ENCODE measurements at places on chromosomes 5 and 9.

GRCh38 chr9:79662537-79662956 is 90.8 kb downstream of the TLE4 start:
- DNase-seq: no peak

DNA sequence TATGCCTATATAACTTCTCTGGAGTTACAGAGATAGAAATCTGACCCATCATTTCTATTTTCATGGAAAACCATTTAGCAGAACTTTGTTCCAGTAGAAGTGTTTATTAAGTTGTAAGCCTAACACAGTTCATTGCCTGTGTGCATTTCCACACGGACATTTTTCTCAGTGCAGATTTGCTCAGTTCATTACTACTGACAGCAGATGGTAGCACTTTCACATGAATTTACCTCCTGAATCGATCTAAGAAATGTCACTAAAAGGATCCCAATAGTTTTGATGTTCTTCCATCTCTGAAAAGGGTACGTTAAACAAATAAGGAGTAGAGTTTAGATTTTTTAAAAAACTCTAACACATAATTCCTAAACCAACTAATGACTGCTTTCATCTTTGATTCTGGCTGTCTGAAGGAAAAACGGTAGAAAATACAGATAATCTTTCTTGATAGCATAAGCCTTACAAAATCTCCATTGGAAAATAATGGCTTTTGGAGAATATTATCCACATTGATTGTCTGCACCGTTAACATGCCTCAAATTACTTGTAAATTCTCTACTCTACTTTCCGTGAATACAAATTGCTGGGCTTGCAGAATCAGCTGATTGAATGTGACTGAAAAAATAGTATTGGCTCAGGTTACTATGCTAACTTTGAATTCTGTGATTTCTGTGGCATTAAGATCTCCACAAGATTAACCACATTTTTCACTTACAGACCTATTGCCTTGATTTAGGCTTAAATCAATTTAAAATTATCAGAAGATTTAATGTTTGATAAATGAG is 33.1 kb downstream of the RPS23 start:
- DNase-seq: no peak

DNA sequence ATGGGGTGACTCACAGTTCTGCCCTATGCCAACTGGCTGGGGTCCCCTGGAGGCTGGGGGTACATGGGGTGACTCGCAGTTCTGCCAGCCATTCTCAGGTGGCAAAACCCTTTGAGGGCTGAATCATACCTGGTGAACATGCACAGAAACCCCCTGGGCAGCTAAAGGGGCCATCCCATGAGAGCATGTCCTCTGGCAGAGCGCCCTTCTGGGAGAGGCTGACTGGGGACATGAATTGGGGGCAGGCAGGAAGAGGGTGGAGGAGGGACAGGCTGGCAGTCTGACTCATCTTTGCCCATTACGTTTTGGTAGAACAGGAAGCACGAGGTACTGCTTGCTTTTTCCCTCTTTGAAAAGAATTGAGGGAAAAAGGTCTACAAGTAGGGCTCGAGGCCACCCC is 16.7 kb downstream of the TRAF1 start:
- DNase-seq: no peak

DNA sequence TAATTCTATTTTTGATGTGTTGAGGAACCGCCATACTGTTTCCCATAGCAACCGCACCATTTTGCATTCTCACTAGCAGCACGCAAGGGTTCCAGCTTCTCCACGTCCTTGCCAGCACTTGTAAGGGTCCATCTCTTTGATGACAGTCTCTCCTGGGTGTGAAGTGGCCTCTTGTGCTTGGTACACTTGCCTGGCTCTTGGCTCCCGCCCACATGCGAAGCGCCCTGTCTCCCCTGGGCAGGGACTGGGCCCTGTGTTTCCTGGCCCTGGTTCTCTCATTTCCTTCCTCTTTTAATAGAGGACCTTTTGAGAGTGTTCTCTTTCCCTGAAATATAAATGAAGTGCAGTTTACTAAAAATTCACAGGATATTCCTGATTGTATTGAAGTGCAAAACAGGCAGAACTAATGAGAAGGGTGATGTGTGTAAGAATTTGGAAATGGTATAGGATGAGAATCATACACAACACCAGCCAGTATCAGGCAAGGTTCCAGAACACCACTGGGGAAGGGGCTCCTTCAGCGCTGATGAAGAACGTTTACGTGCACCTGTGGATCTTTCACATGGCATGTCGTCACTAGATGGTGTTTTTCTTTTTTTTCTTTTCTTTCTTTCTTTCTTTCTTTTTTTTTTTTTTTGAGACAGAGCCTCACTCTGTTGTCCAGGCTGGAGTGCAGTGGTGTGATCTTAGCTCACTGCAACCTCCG is 73.0 kb downstream of the EHMT1 start:
- no peak for DNase-seq

DNA sequence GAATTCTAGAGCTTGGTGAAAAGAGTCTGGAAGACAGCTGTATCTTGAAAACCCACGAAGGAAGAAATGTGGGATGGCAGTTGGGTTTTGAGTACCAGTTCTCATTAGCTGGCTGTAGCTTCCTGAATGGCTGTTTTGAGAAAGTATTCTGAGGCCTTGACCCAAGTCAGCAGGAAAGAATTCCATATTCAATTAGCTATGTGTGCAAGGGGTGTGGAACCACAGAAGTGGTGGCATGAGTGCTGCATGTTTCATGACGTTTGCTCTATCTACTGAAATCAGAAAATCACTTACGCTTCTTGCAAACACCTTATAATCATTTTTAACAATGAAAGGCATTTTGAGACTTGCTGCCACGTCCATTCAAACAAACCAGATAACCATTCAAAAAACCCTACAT is 69.1 kb downstream of the TRPM3 start:
- DNase-seq: no peak
